ENCODE measurements at places on chromosomes 4 and X.

DNA sequence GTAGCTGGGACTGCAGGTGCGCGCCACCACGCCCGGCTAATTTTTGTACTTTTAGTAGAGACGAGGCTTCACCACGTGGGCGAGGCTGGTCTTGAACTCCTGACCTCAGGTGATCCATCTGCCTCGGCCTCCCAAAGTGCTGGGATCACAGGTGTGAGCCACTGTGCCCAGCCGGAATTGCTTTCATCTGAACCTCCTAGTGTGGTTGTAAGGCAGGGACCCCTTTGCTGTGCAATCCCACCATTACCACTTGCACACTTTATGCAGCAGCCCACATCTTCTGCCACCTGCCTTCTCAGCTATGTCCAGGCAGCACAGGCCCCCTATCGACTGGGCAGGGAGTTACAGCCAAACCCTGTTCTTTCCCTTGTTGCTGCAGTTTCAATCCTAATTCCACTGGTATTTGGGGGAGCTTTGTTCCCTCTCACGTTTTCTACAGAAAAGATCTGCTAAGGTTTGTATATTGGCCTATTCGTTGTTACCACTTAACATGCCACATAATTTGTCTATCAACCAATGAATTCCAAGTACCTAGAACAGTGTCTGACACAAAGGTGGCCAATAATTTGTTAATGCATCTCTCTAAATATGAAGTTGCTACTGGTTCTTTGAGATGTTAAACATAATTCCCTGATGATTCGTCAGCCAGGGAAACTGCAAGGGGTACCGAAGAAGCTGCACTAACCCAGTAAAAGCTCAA is 6.5 kb downstream of the RPL39 start:
- no peak for DNase-seq

- no peak for DNase-seq
These were observed 185.2 kb downstream of the UNC5C start for GRCh38 chr4:95363559-95363925.

DNA sequence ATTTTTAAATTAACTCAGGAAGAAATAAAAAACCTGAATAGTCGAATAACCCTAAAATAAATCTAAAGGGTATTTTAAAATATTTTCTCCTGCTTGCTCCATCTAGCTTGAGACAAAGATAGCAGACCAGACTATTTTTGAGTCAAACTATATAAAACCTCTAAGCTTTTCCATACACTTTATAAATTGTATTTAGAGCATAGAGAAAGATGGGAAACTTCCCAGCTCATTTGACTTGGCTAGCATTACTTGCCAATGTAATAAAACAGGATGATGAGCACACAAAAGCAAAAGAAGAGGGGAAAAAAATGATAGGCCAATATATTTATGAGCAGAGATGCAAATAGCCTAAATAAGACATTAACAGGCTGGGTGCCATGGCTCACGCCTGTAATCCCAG is 117.1 kb downstream of the ANAPC4 start:
- no peak for DNase-seq

GRCh38 chr4:89357787-89358186 is 50.2 kb upstream of the GPRIN3 start:
- no peak for DNase-seq

GRCh38 chrX:68834371-68835103 is 5.7 kb downstream of the EFNB1 start:
- DNase-seq: no peak

DNA sequence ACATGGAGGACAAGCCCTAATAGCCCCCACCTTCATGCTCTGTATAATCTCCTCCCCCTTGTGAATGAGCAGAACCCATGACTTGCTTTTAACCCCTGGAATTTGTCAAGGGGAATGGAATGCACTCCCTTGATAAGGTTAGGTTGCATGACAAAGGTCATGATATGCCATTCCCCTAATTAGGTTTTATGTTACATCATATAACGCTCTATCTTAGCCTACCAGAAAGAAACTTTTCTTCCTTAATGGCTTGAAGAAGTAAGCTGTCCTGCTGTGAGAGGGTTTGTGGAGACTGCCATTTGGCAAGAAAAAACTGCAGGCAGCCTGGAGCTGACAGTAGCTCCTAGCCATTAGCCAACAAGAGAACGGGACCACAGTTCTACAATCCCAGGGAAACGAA is 399.8 kb upstream of the MAD2L1 start:
- no peak for DNase-seq

DNA sequence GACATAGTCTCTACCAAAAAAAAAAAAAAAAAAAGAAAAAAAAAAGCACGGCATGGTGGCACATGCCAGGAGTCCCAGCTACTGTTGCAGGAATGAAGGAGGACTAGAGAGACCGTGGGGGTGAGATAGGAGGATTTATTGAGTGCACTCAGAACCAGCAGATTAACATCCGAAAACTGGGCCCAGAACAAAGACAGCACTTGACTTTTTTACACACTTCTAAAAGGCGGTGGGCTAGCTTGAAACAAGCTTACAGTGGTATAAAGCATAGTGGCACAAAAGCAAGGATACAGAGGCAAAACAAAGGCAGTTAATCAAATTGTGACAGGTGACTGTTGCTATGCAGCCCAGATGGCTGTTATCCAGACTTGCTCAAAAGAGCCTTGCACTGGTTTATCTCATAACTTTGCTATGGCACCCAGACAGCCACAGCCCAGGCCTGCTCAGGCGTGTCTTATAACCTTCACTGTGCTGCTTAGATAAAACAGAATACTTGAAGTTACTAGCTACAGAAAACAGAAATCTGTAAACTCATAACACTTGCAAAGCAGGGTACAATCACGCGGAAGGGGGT is 9.9 kb upstream of the PI4K2B start:
- no peak for DNase-seq

GRCh38 chr4:88457307-88458103 is 586 bp downstream of the HERC5 start:
- DNase-seq: no peak

DNA sequence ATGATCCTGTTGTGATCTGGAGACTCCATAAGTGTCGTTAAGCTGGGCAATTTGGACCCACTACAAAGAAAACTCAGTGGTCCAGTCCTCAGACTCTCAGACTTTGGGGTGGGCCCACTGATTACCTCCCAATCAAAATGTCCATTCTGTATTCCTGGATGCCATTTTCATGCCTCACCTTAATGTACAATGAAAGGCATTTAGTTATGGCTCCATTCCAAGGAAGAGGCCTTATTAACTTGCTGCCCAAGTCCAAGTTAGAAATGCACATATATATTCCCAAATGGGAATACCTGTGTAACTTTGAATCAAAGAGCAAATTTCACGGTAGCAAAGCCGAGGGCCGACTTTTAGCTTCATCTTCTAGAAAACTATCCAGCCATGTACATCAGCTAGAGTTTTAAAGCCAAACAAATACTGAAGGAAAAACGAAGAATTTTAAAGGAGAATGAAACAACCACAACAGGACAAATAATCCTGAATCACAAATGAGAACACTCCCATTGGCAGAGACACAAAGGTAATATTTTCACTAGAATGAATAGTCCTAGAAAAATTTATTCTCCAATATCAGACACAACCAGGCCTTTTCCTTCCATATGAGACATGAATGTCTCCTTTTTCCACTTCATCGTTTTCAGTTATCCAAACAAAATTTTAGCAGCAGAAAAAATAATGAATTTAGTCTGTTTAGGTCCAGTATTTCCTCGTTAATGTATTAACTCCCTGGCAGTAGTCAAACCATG is 63.7 kb upstream of the HHIP start:
- no peak for DNase-seq

- no peak for DNase-seq
These were observed 279.5 kb downstream of the ANKRD50 start for GRCh38 chr4:124433044-124433443.

GRCh38 chr4:108829966-108830492 is 67.2 kb upstream of the ETNPPL start:
- DNase-seq: no peak

- no peak for DNase-seq
These were observed 9.1 kb downstream of the LONRF3 start for GRCh38 chrX:118983513-118983912.

DNA sequence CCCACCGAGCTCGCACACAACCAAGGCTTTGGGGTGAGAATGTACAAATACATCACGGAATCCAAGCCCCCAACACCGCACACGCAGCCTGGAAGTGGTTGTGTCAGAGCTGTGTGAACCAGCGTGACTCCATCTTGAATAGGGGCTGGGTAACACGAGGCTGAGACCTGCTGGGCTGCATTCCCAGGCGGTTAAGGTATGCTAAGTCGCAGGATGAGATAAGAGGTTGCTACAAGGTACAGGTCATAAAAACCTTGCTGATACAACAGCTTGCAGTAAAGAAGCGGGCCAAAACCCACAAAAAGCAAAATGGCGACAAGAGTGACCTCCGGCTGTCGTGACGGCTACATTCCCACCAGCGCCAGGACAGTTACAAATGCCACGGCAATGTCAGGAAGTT is 258.4 kb downstream of the DHRSX start:
- no peak for DNase-seq

DNA sequence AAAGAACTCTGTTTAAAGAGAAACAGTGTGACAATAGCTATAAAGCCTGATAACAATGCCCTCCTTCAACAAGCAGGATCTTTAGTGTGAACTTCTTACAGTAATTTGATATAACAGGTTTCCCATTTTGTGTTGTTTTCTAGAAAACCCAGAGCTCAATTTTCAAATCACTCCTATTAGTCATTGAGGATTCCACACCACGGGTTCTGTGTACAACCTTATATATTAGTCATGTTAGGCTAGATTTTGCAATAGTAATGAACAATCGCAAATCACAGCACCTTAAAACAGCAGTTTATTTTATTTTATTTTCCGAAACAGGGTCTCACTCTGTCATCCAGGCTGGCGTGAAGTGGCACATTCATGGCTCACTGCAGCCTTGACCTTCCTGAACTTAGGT is 1020.9 kb upstream of the INTU start:
- DNase-seq: no peak

- no peak for DNase-seq
These were observed 424.0 kb upstream of the CXorf51B start for GRCh38 chrX:146385529-146385928.

- no peak for DNase-seq
These were observed 52.1 kb upstream of the MSANTD1 start for GRCh38 chr4:3196670-3197359.

DNA sequence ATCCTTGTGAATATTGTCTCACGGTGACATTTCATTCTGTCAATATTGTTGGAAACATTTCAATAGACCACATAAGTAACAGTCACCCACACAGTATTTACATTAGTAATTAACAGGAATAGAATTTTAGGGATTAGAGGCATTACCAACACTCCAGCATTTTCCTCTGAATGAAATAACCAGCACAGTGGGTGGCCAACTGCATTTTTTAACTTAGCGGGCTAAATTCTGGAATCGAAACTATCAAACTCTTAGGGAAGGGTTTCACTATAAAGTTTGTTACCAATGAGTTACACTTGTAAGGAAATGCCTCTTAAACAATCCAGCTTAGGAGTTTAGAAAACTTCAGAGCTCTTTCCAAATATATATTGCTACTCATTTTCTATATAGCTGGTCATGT is 403.0 kb downstream of the ADGRL3 start:
- DNase-seq: no peak

GRCh38 chr4:8837181-8837841 is 34.3 kb downstream of the HMX1 start:
- no peak for DNase-seq

- no peak for DNase-seq
These were observed 17.0 kb upstream of the ZNF280C start for GRCh38 chrX:130285710-130286109.

- peak; percentile 73 for DNase-seq
These were observed 1.5 kb downstream of the JADE1 start for GRCh38 chr4:128810871-128811570.

- no peak for DNase-seq
These were observed 46.5 kb downstream of the RFC1 start for GRCh38 chr4:39319676-39320075.

GRCh38 chr4:121777625-121778024 is 12.7 kb upstream of the SMIM43 start:
- no peak for DNase-seq

DNA sequence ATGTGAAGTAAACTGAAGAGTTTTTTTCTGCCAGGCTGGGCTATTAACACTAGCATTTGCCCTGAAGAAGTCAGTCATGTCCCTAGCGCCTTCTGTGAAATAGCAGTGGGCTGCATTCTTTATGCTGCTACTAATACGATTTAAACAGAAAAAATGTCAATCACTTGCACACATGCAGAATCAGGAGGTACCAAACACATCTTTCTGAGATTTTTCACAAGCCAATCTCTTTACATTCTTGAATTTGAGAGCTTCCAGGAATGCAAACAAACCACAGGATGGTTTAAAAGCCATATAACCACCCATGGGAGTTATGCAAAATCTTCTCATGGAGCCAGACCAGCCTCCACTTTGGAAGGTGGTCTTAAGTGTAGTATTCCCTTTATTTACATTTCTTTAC is 220.1 kb downstream of the IQCM start:
- DNase-seq: no peak

DNA sequence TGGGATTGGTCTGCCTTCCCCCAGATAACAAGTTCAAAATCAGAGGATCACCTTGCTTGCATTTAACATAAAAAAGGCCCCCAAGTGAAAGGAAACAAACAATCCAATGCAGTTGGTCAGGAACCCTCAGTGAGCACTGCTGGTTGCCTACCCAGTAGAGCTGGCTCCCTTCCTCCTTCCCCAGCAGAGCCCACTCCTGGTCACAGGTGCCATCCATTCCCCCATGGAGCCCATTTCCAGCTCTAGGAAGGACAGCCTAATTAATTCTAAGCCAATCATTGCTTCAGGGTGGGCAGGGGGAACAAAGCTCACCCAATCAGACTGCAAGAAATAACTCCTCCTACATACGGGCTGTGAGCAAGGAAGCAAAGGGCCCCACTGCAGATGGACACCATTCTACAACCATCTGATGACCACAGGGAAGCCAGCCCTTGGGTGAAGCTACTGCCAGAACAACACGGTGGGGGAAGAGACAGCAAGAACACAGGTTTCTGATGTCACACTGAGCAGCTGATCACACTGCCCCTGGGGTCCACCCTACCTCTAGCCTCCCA is 86.5 kb downstream of the SH3KBP1 start:
- DNase-seq: no peak

GRCh38 chrX:44569122-44569521 is 26.5 kb upstream of the FUNDC1 start:
- DNase-seq: no peak

GRCh38 chr4:122131562-122132157 is 20.5 kb upstream of the BLTP1 start:
- DNase-seq: no peak

GRCh38 chr4:69642961-69643360 is 3.5 kb upstream of the UGT2A2 start:
- no peak for DNase-seq

GRCh38 chr4:125444166-125444565 is 129.4 kb downstream of the FAT4 start:
- no peak for DNase-seq

GRCh38 chr4:17544205-17544604 is 29.2 kb downstream of the CLRN2 start:
- DNase-seq: no peak

- DNase-seq: no peak
These were observed 119.8 kb downstream of the GUCY2F start for GRCh38 chrX:109362101-109362500.

DNA sequence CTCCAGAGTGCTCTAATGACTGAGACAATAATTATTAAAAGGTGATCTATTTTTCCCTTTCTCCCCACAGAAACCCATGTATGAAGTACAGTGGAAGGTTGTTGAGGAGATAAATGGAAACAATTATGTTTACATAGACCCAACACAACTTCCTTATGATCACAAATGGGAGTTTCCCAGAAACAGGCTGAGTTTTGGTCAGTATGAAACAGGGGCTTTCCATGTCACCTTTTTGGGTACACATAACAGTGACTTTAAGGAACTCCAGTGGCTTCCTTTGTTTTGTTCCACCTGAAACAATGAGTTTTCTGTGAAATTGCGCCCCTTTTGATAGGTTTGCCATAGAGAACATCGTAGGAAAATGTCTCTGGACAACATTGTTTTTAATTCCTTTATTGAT is 69.6 kb downstream of the KIT start:
- no peak for DNase-seq
